Activated CD8-positive, alpha-beta T cell treated with anti-CD3 and anti-CD28 coated beads for 36 hours (primary cell): ENCODE measurements at places on chromosomes 3 and 15. TPM values are rescaled to one million over a fixed set of nuclear protein-coding genes. Genes with fewer than 3 reads are reported as not detected.
A peak's percentile ranks its signal among the peaks of the same experiment; 100 is the strongest.

GRCh38 chr3:177981576-177981975 lies 554.7 kb upstream of the KCNMB2 start:
- DNase-seq: no peak

DNA sequence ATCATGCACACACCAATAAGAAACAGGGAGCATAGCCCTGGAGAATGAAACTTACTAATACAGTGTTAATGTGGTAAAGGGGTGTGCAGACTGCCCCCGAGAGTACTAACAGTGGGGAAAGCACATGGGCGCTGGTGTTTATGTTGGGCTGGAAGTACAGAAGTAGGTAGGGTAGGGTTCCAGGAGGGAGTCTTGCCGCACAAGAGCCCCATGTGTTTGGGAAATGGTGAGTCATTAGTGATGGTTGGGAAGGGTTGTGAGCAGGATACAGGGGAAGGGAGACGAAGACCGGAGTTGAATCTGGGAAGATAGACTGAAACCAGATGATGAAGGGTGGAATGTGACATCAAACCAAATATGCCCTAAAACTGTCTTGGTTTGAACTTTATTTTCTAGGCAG lies 117.1 kb downstream of the THSD4 start:
- no peak for DNase-seq

GRCh38 chr15:36757189-36757814 lies 177.9 kb downstream of the CDIN1 start:
- DNase-seq: no peak

- no peak for DNase-seq
These were observed 134.0 kb downstream of the CMSS1 start for GRCh38 chr3:99951701-99952100.

DNA sequence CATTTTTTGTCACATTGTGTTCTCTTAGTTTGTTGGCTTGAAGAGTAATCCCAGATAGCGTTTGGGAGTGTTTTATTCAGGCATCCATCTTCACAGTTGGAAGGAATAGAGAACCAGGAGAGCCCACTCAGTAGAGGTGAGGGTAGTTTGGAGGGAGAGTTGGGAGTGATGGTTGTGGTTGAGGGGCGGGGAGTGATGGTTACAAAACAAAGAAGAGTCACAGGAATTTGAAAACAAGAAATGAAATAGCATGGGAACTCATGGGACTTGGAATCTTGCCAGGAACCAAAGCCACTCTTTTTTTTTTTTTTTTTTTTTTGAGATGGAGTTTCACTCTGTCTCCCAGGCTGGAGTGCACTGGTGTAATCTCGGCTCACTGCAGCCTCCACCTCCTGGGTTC lies 36.3 kb downstream of the DUT start:
- no peak for DNase-seq

DNA sequence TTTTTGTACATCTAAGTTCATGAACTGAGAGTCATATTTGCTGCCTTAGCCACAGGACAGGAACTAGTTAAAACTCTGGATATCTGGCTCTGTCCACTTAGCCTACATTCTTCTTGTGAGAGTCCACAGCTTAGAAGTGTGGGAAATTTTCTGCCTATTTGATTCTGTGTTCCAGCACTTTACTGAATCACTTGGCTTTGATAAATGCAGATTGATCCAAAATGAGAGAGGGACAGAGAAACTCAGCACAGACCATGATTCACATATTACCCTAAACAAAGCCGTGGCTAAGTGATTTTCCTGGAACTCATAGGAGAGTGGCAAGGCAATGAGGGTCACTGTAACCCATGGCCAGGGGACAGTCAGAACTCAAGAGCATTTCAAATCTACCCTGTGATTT lies 87.5 kb upstream of the CADPS start:
- DNase-seq: no peak

- DNase-seq: no peak
These were observed 17.6 kb downstream of the GPR87 start for GRCh38 chr3:151299006-151299405.

GRCh38 chr15:43249236-43249635 lies 17.5 kb downstream of the TGM5 start:
- DNase-seq: no peak

DNA sequence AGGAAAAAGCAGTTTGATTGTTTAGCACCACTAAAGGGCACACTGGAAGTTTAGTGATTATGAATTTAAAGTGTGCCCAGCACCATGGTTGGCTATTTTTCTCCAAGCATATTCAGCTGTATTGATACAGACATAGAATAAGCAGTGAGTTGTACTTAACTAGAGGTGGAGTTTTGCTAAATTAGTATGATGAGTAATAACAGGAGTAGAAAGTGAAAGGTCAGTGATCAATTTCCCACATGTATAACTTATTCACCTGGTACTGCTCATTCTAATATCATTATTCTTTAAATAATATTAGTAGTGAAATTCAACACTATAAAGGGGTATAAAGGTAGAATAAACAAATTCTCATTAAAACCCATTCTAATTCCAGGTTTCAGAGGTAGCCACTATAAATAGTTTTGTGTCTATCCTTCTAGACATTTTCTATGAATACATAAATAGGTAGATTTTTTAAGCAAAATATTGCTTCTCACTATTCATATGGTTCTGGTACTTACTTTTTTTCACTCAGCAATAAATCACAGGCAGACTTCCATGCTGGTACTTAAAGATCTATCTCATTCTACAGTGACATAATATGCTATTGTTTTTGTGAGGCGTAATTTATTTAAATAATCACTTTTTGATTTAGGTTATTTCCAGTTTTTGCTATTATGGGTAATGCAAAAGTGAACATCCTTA lies 732.9 kb downstream of the VGLL3 start:
- no peak for DNase-seq

DNA sequence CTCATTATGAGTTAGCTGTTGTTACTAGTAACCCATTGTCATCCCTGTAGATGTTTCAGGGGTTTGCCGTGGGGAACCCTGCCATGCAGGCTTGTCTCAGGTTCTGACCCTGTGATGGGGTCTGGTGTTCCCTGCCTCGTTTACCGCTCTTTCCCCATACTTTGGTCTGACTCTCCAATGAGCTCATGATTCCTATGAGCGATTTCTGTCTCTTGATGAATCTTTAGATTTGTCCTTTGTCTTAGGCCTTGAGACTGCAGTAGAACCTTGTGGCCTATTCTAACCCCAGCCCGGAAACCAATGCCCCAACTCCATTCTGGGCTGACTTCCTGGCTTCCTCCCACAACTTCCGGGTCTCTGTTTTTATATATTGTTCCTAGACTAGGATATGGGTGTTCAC lies 11.3 kb upstream of the IQGAP1 start:
- peak; percentile 78 for DNase-seq

- DNase-seq: no peak
These were observed 292.6 kb upstream of the TGFBR2 start for GRCh38 chr3:30313840-30314239.

DNA sequence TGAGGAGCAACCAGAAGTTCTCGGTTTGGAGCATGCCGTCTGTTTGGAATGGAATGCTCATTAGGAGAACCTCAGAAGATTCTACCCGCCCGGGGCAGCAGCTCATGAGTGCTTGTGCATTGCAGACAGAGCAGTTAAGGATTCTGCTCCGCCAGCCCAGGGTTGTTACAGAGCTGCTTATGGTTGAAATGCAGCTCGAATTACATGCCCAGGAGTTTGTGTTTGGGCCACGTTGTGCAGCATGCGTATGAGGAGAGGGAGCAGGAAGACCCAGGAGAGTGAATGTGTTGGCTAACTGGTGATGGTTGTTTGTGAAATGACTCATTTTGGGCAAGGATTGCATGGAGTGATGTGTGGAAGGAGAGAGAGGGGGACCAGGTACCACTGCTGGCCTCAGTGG lies 9.0 kb downstream of the FGD5 start:
- no peak for DNase-seq

- DNase-seq: no peak
These were observed 28.9 kb downstream of the H1-8 start for GRCh38 chr3:129571605-129572547.

GRCh38 chr15:47427463-47427862 lies 289.8 kb upstream of the SEMA6D start:
- no peak for DNase-seq

GRCh38 chr3:109325657-109326056 lies 9.3 kb upstream of the DPPA2 start:
- no peak for DNase-seq

GRCh38 chr3:190718097-190718496 lies 144.4 kb downstream of the GMNC start:
- no peak for DNase-seq

DNA sequence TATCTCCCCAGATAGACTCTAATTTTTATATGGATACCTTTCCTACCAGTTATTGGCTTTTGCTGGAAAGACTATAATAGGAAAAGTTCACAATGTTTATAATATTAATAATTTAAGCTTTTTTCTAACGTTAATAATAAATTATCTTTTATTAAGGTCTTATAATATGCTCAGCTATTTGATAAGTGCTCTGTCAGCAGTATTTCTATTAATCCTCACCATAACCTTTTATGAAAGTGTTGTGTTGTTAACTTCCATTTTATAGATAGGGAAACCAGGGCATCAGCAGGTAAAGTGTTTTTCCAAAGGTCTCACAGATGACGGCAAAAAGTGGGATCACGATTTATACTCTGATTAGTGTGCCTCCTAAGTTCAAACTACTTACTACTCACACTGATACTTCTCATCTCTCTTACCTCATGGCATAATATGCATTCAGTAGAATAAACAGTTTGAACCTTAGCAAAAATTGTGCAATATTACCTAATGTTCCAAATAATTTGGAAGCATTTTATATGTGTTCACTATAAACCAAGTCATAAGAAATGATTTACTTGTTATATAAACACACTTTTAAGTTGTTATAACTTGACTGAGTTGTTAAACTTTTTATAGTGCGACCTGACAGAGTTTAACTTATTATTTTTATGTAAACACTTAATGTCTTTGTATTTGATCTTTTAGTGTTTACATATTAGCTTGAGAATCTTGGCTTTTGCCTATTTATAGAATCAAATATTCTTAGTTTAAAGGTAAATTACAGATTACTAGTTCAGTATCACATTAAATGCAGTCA lies 274.9 kb upstream of the DCBLD2 start:
- no peak for DNase-seq

DNA sequence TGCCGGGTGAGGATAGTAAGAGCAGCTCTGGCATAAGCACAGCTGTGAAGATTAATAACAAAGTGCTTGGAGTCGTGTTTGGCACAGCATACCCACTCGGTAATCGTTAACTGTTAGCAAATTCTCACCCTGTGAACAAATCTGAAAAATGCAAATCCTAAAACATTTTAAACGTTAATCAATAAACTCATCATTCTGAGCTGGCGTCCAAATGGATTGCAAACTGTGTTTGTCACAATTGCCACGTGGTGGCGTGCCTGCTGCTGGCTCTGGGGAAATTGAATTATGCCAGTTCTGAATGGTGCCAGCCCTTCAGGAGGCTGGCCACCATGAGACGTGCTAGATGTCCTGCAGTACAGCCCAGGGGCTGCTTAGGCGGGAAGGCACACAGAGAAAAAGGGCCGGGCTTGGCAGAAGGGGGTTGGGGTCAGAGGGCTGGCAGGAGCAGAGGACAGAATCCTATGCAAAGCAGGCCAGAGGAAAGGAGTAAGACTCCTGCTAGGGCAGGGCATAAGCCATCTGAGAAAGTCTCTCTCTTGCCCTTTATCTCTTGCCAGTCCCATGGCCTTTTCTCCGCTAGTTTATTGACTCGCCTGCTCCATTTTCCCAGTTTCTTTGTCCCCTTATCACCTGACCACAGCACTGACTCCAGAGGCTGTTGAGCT lies 22.1 kb upstream of the POLG start:
- DNase-seq: peak; percentile 42

- no peak for DNase-seq
These were observed 23.2 kb downstream of the CPEB1 start for GRCh38 chr15:82624008-82624407.

DNA sequence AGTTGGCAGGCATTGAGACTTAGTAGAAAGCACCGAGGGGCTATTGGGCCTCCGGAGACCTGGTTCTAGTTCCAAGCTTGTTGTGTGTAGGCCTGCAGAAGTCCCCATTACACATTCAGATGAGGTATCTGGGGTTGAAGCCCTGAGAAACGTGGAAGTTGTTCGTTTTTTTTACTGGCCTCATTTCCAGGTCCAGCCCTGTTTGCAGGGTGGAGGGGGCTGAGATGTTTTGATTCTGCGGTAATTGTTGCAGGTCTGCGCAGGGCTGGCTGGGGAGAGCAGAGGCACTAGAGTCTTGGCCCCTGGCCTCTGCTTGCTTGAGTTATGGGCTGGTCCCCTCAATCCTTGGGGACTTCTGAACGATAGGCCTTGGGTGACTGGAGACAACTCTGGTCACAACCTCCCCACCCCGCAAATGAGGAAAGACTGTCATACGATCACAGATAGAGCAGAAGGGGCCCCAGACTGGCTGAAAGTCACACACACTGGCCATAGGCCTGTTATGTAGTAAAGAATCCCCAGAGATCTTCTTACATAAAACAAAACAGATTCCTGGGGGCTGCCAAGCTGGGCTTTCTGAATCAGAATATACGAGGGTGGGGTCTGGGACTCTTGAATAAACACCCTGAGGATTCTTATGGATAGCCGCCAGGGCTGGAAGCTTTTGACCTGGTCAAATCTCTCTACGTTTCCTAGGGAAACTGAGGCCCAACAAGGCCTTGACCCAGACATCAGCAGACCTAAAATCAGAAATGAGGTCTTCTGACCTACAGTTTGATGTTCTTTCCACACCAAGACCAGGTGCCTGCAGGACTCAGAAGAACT lies 15.6 kb downstream of the KBTBD13 start:
- DNase-seq: no peak

DNA sequence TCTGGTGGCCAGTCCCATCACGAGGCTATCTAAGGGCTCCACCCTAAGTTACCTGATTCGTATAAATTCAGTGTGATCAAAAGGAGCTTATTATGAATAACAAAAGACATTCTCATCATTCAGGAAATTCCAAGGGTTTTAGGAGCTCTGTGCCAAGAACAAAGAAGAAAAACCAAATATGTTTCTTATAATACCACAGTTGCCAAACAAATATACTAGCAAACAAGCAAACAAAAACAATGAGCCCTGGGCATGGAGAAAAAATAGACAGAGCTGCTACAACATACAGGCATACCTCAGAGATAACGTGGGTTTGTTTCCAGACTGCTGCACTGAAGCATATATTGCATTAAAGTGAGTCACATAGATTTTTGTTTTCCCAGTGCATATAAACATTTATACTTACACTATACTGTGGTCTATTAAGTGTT lies 20.2 kb upstream of the CFAP161 start:
- no peak for DNase-seq

- no peak for DNase-seq
These were observed 306.5 kb downstream of the IL20RB start for GRCh38 chr3:137264071-137264820.

GRCh38 chr3:122004991-122005565 lies 17.0 kb downstream of the ILDR1 start:
- peak; percentile 41 for DNase-seq

GRCh38 chr15:100596792-100597191 lies 5.2 kb downstream of the LINS1 start:
- peak; percentile 99 for DNase-seq

GRCh38 chr3:23880703-23881339 lies 36.0 kb downstream of the NKIRAS1 start:
- DNase-seq: no peak

Gene ITGB5
- 1.1 TPM for total RNA-seq

Gene TGM5
- 0.22 TPM for total RNA-seq

Gene INKA1
- 2.8 TPM for total RNA-seq

Gene SEC11A
- 82.3 TPM for total RNA-seq

Gene TAMM41
- total RNA-seq: 33.1 TPM

Gene DPPA4
- 1.4 TPM for total RNA-seq

Gene LTF
- total RNA-seq: not detected

Gene SKOR1
- total RNA-seq: 0.09 TPM

Gene CERS3
- total RNA-seq: not detected

Gene P3H2
- total RNA-seq: not detected

Gene DGKG
- 0.36 TPM for total RNA-seq
